HCT116 (cell line): ENCODE measurements at places on chromosomes 1 and 21. TPM values are rescaled to one million over a fixed set of nuclear protein-coding genes. Genes with fewer than 3 reads are reported as not detected.
A peak's percentile ranks its signal among the peaks of the same experiment; 100 is the strongest.

GRCh38 chr1:219179293-219179692 lies 5.6 kb downstream of the LYPLAL1 start:
- no peak for DNase-seq
- no peak overlapping the region for H3K27ac ChIP-seq
- no peaks in the 10 kb centered on the region for H3K27me3 ChIP-seq
- peaks cover 3% of the 10 kb centered on the region; the same call in 1 of the 2 replicates for H3K36me3 ChIP-seq
- no peak overlapping the region for H3K4me3 ChIP-seq
- H3K4me1 ChIP-seq: peaks cover 9% of the 10 kb centered on the region

DNA sequence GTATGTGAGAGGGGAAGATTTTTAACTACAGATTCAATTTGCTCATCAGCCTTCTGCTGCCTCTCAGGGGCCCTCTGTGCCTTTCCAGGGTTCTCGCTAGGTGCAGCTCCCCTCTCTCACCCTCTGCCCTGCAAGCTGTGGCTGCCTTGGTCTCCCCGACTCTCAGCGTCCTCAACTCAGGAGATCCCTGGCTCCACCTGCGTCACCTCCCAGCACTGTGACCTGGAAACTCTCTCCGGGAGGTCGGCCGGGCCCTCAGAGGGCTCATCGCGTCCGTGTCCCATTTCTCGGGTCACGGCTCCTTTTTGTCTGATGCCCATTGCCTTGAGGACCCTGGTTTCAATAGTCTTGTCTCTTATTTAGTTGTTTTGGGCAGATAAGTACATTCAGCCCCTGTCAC lies 63.5 kb upstream of the ADARB1 start:
- no peak overlapping the region for H3K27ac ChIP-seq
- DNase-seq: no peak
- no peaks in the 10 kb centered on the region for H3K36me3 ChIP-seq
- peaks cover 34% of the 10 kb centered on the region for H3K4me1 ChIP-seq

DNA sequence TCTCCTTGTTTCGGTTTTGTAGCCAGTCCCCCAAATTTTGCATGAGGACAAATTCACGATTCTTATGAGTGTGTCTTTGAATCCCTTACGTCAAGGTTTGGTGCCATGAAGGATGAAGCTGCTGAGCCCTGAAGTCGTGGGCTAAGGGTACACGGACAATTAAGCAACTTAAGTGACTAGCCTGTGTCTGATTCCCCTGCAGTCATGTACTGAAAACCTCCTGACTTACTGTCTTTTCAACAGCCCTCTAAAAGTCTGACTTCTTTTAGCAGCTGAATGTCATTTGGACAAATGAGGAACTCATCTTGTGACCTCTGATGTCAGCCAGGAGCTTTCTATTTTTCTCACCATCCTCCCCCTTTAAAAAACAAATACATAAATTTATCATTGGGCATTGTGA lies 27.1 kb upstream of the C1orf105 start:
- no peaks in the 10 kb centered on the region for H3K27me3 ChIP-seq
- H3K36me3 ChIP-seq: no peaks in the 10 kb centered on the region
- H3K4me1 ChIP-seq: no peaks in the 10 kb centered on the region
- no peak overlapping the region for H3K27ac ChIP-seq
- no peak overlapping the region for H3K4me3 ChIP-seq

DNA sequence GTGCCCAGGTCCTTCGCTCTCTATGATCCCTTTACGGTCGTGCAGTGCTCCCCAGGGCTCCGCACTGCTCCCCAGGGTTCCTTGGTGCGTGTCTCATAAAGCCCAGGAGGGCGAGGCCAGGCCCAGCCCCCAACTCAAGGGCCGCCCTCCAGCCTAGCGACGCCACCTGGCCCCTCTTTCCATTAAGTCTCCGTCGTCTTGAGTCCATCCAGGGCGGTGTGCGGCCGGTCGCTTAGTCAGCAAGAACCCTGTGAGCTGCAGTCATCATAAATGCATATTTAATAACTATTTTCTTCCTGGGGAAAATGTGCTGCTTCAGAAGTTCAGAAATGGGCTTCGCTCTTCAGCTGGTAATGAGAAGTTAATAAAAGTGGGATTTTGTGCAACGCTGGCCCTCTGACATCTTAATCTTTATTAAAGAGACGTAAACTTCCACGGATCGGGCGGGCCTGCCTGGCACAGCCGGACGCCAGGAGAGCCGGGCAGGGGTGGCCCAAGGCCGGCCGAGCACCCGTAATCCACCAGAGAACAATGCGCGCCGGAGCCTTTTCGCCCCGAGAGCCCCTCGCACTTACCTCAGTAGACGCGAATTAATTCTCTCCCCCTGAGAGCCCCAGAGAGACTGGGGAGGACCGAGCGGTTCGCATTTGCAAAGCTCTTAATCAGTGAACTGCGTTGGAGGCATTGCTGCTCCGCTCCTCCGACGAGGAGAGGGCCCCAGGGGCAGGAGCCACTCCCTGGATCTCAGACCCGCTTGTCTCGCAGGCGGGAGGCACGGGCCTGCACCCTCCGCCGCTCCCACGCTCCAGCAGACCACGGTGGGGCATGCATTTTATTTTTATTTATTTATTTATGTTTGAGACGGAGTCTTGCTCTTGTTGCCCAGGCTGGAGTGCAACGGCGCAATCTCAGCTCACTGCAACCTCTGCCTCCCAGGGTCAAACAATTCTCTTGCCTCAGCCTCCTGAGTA lies 188.3 kb upstream of the ARHGEF16 start:
- H3K4me1 ChIP-seq: no peaks in the 10 kb centered on the region
- H3K27ac ChIP-seq: no peak overlapping the region
- no peaks in the 10 kb centered on the region for H3K27me3 ChIP-seq
- no peak for DNase-seq
- no peaks in the 10 kb centered on the region for H3K36me3 ChIP-seq
- no peak overlapping the region for H3K4me3 ChIP-seq

DNA sequence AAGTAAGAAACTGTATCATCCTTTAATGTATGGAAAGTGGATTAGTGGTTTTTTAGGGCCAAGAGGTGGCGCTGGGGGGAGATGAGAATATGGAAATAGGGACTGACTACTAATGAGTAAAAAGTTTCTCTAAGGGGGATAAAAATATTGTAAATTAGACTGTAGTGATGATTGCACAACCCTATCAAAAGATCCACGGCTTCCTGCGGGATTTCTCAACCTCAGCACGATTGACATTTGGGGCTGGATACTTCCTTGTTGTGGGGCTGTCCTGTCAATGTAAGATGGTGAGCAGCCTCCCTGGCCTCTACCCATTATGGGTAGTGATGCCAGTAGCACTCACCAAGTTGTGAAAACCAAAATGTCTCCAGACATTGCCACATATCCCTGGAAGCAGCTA lies 36.0 kb upstream of the PRDM2 start:
- H3K4me3 ChIP-seq: no peak overlapping the region
- no peaks in the 10 kb centered on the region for H3K27me3 ChIP-seq
- H3K27ac ChIP-seq: no peak overlapping the region
- no peaks in the 10 kb centered on the region for H3K36me3 ChIP-seq

The CDA gene
- total RNA-seq: 28.6 TPM

GRCh38 chr1:23722652-23723051 lies 20.6 kb upstream of the ELOA start:
- no peak for DNase-seq
- H3K4me1 ChIP-seq: peaks cover 6% of the 10 kb centered on the region; the same call in 1 of the 2 replicates

DNA sequence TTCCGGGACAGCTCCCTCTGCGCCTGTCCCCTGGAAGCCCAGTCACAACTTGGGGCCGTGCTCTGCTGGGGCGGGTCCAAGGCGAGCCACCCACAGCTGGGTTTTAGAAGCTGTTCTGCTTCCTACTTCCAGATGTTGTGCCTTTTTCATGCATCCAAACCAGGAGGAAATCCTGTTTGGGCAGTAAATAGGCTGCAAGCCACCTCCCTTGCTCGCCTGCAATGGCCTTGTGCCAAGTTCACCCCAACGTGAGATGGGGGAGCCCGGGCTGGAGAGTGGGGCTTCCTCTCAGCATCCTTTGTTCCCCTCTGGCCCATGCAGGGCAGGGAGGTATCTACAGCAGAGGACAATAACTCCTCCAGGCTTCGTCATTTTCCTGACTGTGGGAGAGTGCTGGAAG lies 73.2 kb downstream of the DMRTB1 start:
- DNase-seq: no peak
- peaks cover 4% of the 10 kb centered on the region; the same call in 1 of the 2 replicates for H3K27me3 ChIP-seq

The LRRC8B gene
- total RNA-seq: 17.9 TPM

- H3K27ac ChIP-seq: no peak overlapping the region
- H3K36me3 ChIP-seq: no peaks in the 10 kb centered on the region
- no peak for DNase-seq
- H3K27me3 ChIP-seq: peaks cover 4% of the 10 kb centered on the region; the same call in 1 of the 2 replicates
- H3K4me3 ChIP-seq: no peak overlapping the region
- no peaks in the 10 kb centered on the region for H3K4me1 ChIP-seq
These were observed 8.1 kb upstream of the PSRC1 start for GRCh38 chr1:109290998-109291397.

DNA sequence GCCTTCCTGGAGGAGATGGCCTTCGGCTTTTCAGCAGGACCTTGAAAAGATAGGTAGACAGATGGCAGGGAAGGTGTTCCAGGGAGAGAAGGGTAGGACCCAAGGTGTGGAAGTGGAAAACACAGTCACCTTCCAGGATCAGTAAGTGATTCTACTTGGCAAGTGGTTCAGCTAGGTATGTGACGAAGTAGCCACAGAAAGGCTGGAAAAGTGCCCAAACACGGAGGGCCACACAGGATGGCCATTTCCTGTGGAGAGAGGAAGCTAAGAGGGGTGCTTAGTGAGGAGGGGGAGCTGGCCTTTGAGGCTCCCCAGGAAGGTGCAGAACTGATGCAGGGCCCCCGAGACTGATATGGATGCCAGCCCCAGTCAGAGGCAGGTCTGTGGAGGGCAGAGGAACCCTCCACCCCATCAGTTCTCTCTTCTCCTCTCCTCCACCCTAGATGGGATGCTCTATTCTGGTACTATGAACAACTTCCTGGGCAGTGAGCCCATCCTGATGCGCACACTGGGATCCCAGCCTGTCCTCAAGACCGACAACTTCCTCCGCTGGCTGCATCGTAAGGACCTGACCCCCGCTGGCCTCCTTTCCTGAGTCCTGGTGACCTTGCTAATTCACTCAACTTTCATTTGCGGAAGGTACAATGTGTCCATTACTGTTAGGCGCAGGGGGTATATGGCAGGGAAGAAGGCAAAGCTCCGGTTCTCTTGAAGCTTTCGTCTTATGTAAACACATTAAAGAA lies 6.8 kb downstream of the SEMA4A start:
- H3K4me1 ChIP-seq: no peaks in the 10 kb centered on the region
- 0 out of 2 replicates have a peak, but pooled peaks cover 6% of the 10 kb centered on the region for H3K27me3 ChIP-seq
- H3K36me3 ChIP-seq: no peaks in the 10 kb centered on the region
- H3K27ac ChIP-seq: no peak overlapping the region
- no peak overlapping the region for H3K4me3 ChIP-seq
- no peak for DNase-seq

- H3K27ac ChIP-seq: no peak overlapping the region
- H3K36me3 ChIP-seq: no peaks in the 10 kb centered on the region
- H3K27me3 ChIP-seq: peaks cover 3% of the 10 kb centered on the region; the same call in 1 of the 2 replicates
- no peak overlapping the region for H3K4me3 ChIP-seq
- peaks cover 8% of the 10 kb centered on the region for H3K4me1 ChIP-seq
- no peak for DNase-seq
These were observed 6.0 kb upstream of the KCNA2 start for GRCh38 chr1:110612060-110612745.

DNA sequence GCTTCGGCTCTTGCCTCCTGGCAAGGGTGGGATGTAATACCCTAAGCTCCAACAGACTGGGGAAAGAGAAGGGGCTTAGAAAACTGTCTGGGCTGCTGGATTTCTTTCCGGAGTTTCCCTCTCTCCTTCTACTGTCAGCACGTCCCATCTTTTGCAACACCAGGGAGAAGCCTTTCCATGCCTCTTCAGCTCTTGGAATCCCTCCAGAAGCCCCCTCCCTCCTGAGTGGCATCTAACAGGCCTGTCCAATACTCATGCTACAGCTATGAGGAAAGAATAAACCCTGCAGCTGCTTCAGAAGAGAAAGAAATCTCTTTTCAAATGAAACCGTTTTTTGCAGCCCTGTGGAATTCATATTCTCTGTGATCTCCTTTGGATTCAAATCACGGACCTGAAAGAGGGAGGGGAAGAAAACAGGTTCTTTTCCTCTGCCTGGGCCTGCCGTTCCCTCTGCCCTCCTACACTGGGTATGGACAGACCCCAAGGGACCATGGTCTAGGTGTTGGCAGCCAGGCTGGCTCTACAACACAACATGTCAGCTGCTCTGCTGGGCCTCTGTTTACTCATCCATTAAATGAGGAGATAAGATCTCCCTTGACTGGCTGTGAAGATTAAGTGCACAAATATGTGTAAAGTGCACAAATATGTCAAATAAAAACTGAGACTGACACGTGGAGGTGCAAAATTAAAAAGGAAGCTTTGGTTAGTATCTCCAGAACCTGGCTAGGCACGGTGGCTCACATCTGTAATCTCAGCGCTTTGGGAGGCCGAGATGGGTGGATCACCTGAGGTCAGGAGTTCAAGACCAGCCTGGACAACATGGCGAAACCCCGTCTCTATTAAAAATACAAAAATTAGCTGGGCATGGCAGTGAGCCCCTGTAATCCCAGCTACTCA lies 6.0 kb upstream of the CAPN2 start:
- DNase-seq: no peak
- no peaks in the 10 kb centered on the region for H3K27me3 ChIP-seq

GRCh38 chr1:94808669-94809068 lies 11.5 kb upstream of the SLC44A3 start:
- H3K4me1 ChIP-seq: peaks cover 20% of the 10 kb centered on the region; the same call in 1 of the 2 replicates
- no peaks in the 10 kb centered on the region for H3K27me3 ChIP-seq
- DNase-seq: no peak
- H3K4me3 ChIP-seq: no peak overlapping the region

- H3K27me3 ChIP-seq: no peaks in the 10 kb centered on the region
- H3K4me3 ChIP-seq: no peak overlapping the region
- no peaks in the 10 kb centered on the region for H3K36me3 ChIP-seq
- no peak for DNase-seq
- H3K4me1 ChIP-seq: no peaks in the 10 kb centered on the region
These were observed 8.2 kb downstream of the TMCC2 start for GRCh38 chr1:205235951-205236350.

The ATPAF1 gene
- total RNA-seq: 35.5 TPM

- H3K4me1 ChIP-seq: no peaks in the 10 kb centered on the region
- no peak overlapping the region for H3K27ac ChIP-seq
- H3K4me3 ChIP-seq: no peak overlapping the region
- H3K36me3 ChIP-seq: no peaks in the 10 kb centered on the region
- no peaks in the 10 kb centered on the region for H3K27me3 ChIP-seq
- no peak for DNase-seq
These were observed 196.7 kb upstream of the DAB1 start for GRCh38 chr1:57620605-57621004.

The SLAMF9 gene
- total RNA-seq: not detected

GRCh38 chr1:31414980-31415370 lies 2.0 kb downstream of the SERINC2 start:
- no peaks in the 10 kb centered on the region for H3K27me3 ChIP-seq
- H3K27ac ChIP-seq: no peak overlapping the region
- peak overlapping the region; percentile 84 for H3K4me3 ChIP-seq
- DNase-seq: no peak
- H3K36me3 ChIP-seq: no peaks in the 10 kb centered on the region
- peaks cover 51% of the 10 kb centered on the region for H3K4me1 ChIP-seq

DNA sequence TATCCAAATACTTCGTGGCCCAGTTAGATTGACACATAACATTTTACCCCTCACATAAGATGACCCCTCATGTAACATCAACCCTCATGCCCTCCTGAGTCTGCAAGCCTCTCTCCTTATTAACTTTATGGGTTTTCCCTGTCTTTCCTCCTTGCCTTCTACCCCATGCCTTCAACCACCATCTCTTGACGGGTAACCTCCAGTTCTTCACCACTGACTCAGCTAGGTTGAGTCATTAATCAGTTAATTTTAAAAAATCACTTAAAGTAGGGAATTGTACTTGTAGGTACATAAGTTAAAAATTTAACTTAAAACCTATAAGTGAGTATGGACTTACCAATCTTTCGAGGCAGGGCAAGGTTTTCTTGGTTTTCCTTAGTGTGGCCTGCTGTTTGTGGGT lies 330.7 kb downstream of the CAMTA1 start:
- DNase-seq: no peak
- H3K4me3 ChIP-seq: no peak overlapping the region
- H3K27me3 ChIP-seq: peaks cover 3% of the 10 kb centered on the region; the same call in 1 of the 2 replicates
- H3K4me1 ChIP-seq: peaks cover 8% of the 10 kb centered on the region
- no peaks in the 10 kb centered on the region for H3K36me3 ChIP-seq
